ENCODE measurements at places on chromosomes 6 and 20.
A peak's percentile ranks its signal among the peaks of the same experiment; 100 is the strongest.

GRCh38 chr20:39897058-39897457 lies 792.0 kb downstream of the MAFB start:
- no peak for DNase-seq

GRCh38 chr6:44489910-44490604 lies 102.6 kb downstream of the CDC5L start:
- no peak for DNase-seq

DNA sequence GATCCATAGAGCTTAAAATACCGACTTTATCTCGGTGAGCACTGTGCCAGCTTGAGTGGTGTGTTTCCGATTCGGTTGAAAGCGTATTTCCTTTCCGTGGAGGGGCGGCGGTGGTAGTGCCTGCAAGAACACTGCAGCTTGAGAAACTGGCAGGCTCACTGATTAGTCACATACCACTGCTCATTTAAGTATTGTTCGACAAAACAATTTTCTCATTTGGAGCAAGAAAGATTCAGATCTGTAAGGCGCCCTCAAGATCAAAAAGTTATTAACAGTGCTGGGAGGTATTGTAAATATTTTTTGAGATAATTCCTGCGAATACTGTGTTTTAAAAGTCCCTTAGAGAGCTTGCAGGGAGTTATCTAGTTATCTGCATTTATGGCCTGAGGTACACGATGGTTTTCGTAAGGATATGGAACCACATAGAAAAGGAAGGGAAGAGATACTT lies 1.3 kb downstream of the MAPK14 start:
- no peak for DNase-seq

GRCh38 chr6:56551409-56552120 lies 91.1 kb downstream of the DST start:
- DNase-seq = no peak

GRCh38 chr6:50890579-50890978 lies 71.9 kb downstream of the TFAP2B start:
- no peak for DNase-seq

- DNase-seq = peak; percentile 9
These were observed 723 bp downstream of the MANEA start for GRCh38 chr6:95578106-95578410.

DNA sequence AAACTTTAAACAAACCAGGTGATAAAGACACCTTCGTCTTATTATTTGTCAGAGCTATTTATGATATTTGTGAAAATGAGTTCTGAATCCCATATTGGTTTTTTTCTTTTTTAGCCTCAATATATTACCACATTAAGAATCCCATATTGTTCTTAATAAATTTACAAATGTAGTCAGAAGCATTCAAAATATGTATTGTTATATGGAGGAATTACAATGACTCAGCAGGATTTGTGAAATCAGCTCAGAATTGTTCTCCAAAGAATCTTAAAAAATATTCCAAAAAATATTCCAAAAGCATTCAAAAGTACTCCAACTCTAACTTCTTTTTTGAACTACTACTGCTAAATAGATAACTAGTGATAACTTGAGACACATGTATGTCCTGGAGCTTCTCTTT lies 6.5 kb upstream of the ZNF343 start:
- no peak for DNase-seq

DNA sequence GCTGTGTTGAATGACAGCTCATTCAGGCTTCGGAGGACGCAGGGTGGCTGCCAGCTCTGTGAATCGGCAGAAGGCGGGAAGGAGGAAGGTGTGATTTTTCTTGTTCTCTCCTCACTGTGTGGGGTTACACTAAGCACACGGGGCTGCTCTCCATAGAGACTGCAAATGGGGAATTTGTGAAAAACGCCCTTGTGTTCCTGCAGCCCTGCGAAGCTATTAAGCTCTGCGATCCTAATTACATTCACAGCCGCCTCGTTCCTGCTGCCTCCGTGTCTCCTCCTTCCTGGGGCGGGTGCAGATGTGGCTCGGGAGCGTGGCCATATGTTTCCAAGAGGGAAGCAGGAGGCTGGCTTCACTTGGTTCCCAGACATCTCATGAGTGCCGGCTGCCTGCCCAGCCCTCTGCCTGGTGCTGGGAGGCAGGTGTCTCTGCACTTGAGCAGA lies 124.0 kb downstream of the TOX2 start:
- no peak for DNase-seq

- no peak for DNase-seq
These were observed 206.6 kb upstream of the MARCKS start for GRCh38 chr6:113650610-113650979.

DNA sequence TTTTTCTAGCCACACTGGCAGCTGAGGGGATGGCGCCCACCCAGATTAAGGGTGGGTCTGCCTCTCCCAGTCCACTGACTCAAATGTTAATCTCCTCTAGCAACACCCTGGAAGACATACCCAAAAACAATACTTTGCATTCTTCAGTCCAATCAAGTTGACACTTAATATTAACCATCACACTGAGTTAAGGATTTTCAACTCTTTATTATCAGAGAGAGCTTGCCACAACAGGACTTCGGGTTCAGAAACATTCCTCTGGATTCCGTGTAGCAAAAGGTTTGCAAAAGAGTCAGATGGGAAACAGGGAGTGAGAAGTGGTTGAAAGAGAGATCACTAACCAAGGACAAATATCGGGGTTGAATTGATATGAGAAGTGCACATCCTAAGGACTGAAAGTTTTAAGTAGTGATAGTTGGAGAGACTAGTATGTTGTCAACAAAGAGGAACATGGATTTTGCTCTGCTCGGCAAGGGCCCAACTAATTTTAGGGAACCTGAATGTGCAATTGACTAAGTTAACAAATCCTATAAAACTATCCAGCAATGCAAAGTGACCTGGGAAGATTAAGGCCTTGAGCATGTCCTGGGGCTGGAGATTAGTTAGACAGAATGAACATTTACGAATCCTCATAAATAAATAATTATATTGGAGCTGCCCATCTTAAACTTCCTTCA lies 137.0 kb upstream of the TENT5A start:
- DNase-seq = no peak

DNA sequence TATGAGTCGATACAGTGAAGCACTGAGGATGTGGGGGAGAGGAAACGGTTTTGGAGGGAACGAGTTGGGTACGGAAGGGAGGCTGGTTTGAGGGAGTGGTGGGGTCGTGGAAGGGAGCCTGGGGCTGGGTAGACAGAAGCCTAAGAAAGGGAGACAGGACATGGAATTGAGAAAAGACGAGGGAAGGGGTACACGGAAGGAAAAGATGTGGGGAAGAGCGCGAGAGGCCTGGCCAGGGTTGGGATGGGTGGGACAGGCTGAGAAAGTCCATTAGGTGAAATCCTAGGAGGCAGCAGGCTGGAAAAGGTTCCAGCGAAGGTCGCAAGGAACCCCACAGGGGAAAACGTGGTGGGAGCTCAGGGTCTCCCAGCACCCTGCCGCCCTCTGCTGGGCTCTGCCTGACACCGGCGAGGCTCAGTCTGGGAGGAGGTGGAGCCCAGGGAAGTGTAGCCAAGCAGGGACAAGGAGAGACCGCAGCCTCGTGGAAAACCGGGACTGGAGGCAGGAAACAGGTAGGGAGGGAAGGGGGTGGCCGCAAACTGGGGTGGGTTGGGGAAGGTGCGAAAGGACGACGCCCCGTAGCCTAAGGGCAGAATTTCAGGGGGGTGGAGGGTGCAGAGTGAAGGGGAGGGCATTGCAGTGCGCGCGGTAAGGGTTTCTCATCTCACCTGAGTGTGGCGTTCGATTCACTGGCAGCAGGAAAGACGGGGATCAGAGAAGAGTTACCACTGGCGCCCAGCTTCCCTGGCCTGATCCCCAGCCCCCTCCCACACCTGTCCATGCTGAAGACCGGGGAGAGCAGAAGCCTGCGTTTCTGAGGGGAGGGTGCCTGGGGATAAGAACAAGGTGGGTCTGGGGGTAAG lies 4.3 kb downstream of the GABBR1 start:
- peak; percentile 75 for DNase-seq
